SJSA1 (cell line): ENCODE measurements at places on chromosomes 1 and 21.
A peak's percentile ranks its signal among the peaks of the same experiment; 100 is the strongest.

- peak; percentile 53 for DNase-seq
These were observed 12.6 kb upstream of the S100B start for GRCh38 chr21:46617267-46618051.

GRCh38 chr1:199157494-199157893 is 518.7 kb downstream of the PTPRC start:
- no peak for DNase-seq

DNA sequence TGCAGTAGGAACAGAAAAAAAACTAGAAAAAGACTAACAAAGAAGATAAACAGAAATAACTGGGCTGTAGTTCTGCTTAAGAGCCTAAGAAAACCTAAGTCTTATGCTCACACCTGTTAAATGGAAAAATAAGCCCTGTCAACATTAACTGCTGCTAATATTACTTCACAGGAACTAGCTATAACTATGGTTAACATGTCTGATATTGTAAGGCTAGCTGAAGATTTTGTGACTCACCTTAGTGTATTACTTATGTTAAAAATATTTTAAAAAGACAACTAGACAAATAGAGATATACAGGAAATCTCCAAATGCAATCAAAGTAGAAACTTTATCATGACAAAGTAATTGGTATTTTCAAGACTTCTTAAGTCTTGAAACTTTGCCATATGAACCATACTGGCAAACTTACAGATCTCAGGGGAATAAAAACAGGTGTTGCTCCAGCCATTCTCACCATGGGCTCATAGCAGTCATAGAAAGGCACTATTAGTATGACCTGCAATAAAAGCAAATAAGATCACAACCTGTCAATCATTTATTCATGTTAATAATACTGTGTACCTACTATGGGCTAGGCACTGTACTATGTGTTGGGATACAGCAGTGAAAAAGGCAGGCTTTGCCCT is 30.7 kb downstream of the KYAT3 start:
- DNase-seq = no peak

DNA sequence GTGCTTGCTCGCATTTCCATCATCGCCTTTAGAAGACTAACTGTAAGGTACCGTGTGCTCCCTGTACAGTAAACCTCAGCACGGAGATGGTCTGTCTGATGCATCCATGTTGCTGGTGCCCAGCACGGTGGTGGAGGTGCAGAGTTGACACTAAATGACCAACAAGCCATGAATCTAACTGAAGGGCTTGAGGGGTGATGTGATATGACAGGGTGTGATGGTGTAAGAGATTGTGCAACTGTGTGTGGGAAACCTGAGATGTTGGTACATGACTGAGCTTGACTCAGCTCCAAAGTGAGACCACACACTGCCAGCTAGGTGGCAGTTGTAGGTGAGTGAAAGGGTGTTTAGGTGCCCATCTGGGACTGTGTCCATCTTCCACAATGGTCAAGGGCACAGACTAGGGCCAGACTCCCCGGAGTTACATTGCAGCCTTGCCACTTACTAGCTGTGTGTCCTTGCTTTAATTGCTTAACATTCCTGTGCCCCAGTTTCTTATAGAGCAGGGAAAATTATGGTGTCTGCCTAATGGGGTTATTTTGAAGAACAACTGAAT is 21.4 kb downstream of the SLC2A1 start:
- DNase-seq = peak; percentile 54
